ENCODE measurements at places on chromosomes 1 and 21.

GRCh38 chr1:111775966-111776365 lies 20.3 kb downstream of the DDX20 start:
- DNase-seq = no peak

DNA sequence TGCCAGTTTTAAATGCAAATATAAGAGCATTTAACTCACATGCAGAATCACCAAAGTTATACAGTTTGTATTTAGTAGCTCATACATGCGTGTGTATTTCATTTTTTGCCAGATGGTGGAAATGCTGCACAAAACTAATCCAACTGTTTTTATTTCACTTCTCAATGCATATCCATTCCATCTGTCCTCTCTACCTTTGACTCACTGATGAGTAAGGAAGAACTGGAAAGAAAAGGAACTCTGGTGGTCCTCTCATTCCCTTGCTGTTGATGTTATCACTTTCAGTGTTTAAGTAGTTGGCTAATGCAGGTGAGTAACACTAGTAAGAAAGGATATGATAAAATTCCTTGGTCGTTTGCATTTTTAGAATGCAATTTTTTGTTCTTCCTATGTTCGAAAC lies 5.7 kb upstream of the SLC1A7 start:
- no peak for DNase-seq

DNA sequence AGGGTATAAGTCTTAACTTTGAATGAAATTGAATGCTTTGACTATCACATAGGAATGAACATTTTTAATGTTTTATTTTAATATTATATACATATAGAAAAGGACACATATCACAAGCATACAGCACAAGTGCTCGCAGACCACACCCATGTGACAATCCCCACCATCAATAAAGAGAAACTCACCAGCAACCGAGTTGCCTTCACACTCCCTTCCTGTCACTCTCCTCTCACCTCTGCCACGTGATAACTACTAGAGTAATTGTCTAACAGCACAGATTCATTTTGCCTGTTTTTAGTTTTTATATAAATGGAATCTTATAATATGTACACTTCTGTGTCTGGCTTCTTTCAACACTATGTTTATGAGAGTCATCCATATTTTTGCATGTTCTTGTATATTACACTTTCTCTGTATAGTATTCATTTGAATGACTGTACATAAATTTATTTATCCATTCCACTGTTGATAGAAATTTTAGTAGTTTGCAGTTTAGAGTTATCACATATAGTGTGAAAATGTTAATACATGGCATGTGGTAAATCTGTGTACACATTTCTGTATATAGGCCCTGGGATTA lies 304.9 kb upstream of the DUSP10 start:
- DNase-seq = no peak

GRCh38 chr1:61561666-61562065 lies 163.3 kb downstream of the TM2D1 start:
- DNase-seq = no peak

GRCh38 chr1:217554849-217555248 lies 76.0 kb downstream of the GPATCH2 start:
- no peak for DNase-seq

GRCh38 chr1:117174851-117175250 lies 35.9 kb downstream of the VTCN1 start:
- DNase-seq = no peak

DNA sequence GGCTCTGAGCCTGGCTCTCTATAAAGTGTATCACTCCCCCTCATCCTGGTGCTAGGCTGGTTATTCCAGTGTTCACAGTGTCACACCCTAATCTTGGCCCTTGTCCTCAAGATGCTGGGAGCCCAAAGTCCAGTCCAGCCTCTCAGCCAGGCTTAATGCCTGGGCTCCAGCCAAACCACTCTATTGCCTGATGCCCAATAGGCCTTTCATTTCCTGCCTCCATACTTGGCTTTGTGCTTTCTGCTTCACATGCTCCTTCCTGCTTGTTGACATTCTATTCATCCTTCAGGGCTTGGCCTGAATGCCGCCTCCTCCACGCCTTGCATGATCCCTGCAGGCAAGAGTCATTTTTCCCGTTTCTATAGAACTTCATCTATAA lies 1.7 kb downstream of the KLHDC8A start:
- no peak for DNase-seq

GRCh38 chr1:167491586-167492461 lies 26.5 kb downstream of the CD247 start:
- no peak for DNase-seq

DNA sequence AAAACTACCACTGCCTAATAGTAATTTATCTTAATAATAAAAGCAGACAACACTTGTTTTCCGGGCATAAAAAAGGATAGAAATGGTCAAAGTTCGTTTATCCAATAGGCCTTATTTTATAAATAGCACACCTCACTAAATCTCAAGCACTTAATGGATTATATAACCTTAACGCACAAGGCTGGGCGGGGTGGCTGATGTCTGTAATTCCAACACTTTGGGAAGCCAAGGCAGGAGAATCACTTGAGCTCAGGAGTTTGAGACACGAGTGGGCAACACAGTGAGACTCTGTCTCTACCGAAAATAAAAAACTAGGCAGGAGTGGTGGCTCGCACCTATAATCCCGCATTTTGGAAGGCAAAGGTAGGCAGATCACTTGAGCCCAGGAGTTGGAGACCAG lies 12.4 kb downstream of the EIF4G3 start:
- DNase-seq = no peak

- no peak for DNase-seq
Measured at GRCh38 chr1:72051538-72051937, 230.8 kb downstream of the NEGR1 start.

- DNase-seq = no peak
Measured at GRCh38 chr21:25577424-25578055, 29.7 kb downstream of the MRPL39 start.

DNA sequence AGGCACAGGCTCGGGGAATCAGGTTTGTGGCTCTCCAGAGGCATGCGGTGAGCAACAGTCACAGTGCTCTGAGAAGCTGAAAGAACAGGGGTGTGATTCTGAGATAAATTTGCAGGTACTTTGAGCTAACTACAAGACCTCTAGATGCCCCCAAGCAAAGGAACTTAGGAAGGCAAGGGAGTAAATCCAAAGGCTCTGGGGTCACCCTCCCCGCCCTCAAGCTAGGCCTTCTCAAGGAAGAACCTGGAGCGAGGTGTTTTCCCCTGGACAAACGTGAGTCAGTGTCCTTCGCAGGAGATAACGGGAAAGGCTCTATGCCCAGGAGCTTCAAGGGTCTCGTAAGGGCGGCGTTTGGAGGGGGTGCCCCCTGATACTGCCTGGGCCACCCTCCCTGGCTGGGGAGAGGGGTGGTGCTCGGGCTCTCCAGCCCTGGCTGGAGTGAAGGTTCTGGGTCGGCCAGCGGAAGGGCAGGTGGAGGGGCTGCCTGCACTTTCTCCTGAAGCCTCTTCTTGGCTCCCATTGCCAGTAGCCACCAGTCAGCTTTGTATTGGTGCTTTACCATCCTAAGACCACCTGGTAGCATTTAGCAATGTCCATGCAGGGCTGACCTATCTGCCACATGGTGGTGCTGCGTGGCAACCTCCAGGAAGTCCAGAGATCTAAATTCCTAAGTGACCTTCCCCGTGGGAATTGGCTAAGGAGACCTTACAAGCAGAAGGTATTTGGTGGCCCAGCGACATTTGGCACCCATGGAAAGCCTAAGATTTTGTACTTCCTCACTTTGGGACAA lies 44.0 kb downstream of the GPR161 start:
- DNase-seq = no peak

GRCh38 chr1:107609808-107610207 lies 355.2 kb downstream of the VAV3 start:
- no peak for DNase-seq

- DNase-seq = no peak
Measured at GRCh38 chr1:162040657-162041056, 17.0 kb upstream of the OLFML2B start.

- DNase-seq = no peak
Measured at GRCh38 chr1:173532237-173532636, 55.1 kb downstream of the PRDX6 start.

- DNase-seq = no peak
Measured at GRCh38 chr1:8701794-8702471, 115.5 kb downstream of the RERE start.

GRCh38 chr1:97571760-97572159 lies 349.1 kb downstream of the DPYD start:
- DNase-seq = no peak

All from GM12891 (cell line).